ENCODE measurements at places on chromosomes 5 and 9. TPM values are rescaled to one million over a fixed set of nuclear protein-coding genes. Genes with fewer than 3 reads are reported as not detected.

Gene FBN2
- polyA plus RNA-seq = 0.25 TPM

Gene ZNF354C
- polyA plus RNA-seq = 1.0 TPM

Gene PRR16
- 26.8 TPM for polyA plus RNA-seq

Gene LVRN
- polyA plus RNA-seq = 0.26 TPM

Gene TERT
- not detected for polyA plus RNA-seq

Gene ZBED3
- polyA plus RNA-seq = 1.6 TPM

Gene LCP2
- polyA plus RNA-seq = 16.9 TPM

Gene TMEM232
- polyA plus RNA-seq = 1.8 TPM

Gene SLC36A3
- not detected for polyA plus RNA-seq

Gene CCL27
- not detected for polyA plus RNA-seq

Gene LCN9
- polyA plus RNA-seq = not detected

Gene POLR3G
- 0.25 TPM for polyA plus RNA-seq

Gene GABRB2
- 0.03 TPM for polyA plus RNA-seq

Gene DNM1
- polyA plus RNA-seq = 0.43 TPM

Gene PRUNE2
- 38.1 TPM for polyA plus RNA-seq

Gene PLCXD3
- polyA plus RNA-seq = 2.8 TPM

Gene CARD9
- 4.4 TPM for polyA plus RNA-seq

Gene TTLL11
- 12.9 TPM for polyA plus RNA-seq

Gene NTMT1
- polyA plus RNA-seq = 41.1 TPM

Gene HSD17B3
- 17.7 TPM for polyA plus RNA-seq

Gene SLC6A19
- 9.5 TPM for polyA plus RNA-seq

Gene NFIB
- 17.6 TPM for polyA plus RNA-seq

Gene UBE2QL1
- 0.75 TPM for polyA plus RNA-seq

Measured in aorta (tissue), 5 donors.